Activated T-helper 1 cell treated with anti-CD3 and anti-CD28 coated beads, Interleukin-12 subunit alpha, Interleukin-12 subunit beta, Interleukin-2, Interleukin-4 antibody, amounts not matched to agents 30 ng/mL and 10 ng/mL and 1 ng/mL, durations not matched to agents 14 hours and 24 hours and 36 hours (primary cell): ENCODE measurements at places on chromosomes 7 and 10. TPM values are rescaled to one million over a fixed set of nuclear protein-coding genes. Genes with fewer than 3 reads are reported as not detected.

- DNase-seq: no peak
These were observed 20.9 kb downstream of the TEX36 start for GRCh38 chr10:125661941-125662515.

DNA sequence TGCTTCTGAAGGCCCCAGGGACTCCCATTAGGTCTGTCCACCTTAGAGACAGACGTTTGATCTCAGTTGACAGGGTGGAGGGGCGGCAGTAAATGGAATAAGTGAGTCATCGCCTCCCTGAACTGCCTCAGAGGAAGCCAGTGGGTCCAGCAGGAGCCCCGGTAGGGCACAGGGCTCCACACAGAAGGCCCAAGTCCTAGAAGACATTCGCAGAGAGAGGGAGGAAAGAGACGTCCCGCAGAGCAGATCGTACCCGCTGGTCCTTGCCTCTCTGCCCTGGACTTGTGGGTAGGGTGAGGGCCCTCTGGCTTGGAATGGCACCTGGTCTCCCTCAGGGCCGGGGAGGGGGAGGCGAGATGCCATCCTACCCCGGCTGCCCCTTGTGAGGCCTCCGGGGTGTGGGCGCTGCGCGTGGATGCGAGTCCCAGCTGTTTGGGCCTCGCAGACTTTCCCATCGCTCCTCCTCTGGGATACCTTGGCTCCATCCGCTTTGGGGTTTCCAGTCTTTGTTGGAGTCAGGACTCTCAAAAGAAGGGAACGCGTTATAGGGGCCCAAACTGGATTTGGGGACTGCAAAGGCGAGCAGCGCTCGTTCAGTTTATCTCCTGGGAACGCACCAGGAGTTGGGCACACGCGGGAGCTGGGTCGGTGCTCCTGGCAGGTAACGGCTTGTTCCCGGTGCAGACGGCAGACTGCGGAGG is 5.1 kb downstream of the TLX1 start:
- no peak for DNase-seq

- DNase-seq: no peak
These were observed 4.2 kb upstream of the HOXA10 start for GRCh38 chr7:27178366-27178765.

Gene GIMAP8
- 9.2 and 9.4 TPM in 2 replicates for total RNA-seq

Gene ZNF398
- 14.1 and 14.4 TPM in 2 replicates for total RNA-seq

Gene ADRA2A
- total RNA-seq: not detected in 2 replicates

Gene FOXI2
- not detected in 2 replicates for total RNA-seq

Gene PON2
- 3.1 and 3.7 TPM in 2 replicates for total RNA-seq

Gene DGKB
- not detected in 2 replicates for total RNA-seq
